NCI-H774 (cell line): ENCODE measurements at places on chromosomes 7 and 10.

DNA sequence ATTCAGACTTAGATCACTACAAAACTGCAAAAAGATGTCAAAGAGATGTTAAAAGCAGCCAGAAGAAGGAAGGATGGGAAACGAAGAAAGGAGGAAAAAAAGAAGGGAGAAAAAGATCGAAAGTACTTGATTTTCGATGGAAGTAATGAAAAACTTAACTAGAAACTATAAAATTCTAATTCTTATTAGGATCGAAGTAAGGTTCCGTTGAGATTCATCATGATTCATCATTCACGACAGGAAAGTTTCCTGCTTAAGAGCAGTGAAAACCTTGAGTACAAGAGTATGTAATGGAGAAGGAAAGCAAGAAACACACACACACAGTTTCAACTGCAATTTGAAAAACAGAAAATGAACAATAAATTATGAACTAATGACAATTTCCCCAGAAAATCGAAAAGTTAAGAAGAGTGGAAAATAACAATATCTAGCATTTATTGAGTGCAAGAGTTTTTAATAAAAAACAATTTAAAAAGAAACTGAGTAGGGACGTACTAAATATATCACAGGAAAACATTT lies 1.1 kb upstream of the ING3 start:
- DNase-seq = no peak

DNA sequence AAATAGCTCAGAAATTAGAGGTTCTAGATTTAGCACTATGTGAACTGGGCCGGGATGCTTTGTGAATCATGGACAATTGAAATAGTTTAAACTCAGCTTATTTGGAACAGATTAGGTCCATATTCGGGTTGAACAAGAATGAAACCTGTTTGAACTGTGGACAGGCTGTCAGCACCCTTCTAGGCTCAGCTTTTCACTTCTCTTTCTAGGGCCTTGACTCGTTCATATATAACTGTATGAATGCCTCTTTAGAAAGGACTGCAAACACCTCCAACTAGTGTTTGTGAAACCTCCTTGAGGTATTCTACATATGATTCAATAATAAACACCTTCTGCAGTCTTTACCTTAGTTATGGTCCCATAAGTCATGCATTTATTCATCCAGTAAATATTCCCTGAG lies 115.6 kb downstream of the REEP3 start:
- no peak for DNase-seq

DNA sequence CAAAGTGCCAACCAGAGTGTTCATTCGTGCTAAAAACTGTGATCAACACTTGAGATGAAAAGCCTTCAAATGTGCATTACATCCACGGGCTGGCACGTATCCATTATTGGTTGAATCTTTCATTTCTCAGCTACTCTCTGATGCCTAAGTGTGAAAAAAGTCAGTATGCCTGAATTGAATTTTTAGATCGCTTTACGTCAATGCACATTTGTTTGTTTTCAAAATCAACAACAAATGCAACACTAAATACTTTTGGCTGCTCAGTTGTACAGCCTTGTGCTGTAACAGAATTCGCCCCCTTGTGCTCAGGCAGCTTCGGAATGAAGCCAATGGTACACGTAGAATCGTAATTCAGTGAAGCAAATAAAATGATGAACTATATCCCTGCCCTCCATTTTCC lies 446.5 kb upstream of the NRP1 start:
- no peak for DNase-seq

DNA sequence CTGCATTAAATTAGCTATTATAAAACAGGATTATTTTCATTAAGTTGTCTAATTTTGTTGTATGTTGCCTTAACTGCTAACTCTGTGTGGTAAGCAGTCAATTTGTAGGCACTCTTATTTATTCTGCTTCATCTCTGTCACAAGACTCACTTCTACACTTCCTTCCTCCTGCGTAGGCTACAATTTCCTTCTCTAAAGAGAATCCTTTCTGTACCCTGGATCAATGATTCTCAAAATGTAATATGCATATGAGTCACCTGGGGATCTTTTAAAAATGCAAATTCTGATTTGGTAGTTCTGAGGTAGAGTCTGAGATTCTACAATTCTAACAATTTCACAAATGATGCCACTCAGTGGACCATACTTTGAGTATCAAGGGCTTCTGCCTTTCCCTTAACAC lies 4.4 kb upstream of the UBE2D1 start:
- DNase-seq = no peak
